Effector memory CD4-positive, alpha-beta T cell (primary cell): ENCODE measurements at places on chromosomes 4 and X.

DNA sequence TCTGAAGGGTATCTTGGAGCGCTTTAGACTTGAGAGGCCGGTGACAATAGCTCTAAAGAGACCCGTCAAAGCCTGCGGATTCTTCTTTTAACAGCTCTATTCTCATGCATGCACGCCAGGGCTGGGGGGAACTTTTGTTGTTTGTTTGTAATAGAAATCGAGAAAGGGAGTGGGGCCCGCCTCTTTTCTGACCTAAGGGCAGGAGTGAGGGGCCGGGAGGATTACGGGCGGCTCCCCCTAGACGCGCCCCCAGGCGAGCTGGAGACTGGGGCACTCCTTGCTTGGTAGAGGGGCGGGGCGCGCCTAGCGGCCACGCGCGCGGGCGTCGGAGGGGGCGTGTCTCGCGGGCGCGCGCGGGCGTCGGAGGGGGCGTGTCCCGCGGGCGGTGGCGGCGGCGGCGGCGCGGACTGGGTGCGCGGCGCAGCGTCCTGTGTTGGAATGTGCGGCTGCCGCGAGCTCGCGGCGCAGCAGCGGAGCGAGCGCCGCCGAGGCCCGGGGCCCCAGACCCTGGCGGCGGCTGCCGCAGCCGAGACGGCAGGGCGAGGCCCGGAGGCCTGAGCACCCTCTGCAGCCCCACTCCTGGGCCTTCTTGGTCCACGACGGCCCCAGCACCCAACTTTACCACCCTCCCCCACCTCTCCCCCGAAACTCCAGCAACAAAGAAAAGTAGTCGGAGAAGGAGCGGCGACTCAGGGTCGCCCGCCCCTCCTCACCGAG is at the start of gene REST:
REST (plus strand) TSS at position 412 of the 717 bp plus-strand sequence. CDS start 2,739 bp downstream, outside the sequence.
- peak; percentile 74 for DNase-seq

- DNase-seq = no peak
Observed at GRCh38 chrX:100721328-100721727, 10.6 kb downstream of the SYTL4 start.

DNA sequence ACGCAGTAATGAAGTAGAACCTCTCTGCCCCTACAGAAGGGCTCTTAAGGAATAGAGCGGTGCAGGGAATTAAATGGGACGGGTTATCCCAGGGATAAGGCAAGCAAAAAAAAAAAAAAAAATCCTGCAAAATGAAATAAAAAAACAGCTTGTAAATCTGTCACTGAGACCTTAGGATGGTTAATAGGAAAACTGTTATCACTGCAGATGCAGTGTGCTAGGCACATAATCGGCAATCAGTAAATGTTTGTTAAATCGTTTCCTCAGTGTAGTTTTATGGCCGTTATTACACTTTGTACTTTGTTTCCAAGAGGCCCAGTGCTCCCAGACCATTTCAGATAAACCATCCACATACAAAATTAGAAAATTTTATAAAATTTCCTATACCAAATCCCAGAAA is 1.0 kb downstream of the HNRNPH2 start:
- no peak for DNase-seq

DNA sequence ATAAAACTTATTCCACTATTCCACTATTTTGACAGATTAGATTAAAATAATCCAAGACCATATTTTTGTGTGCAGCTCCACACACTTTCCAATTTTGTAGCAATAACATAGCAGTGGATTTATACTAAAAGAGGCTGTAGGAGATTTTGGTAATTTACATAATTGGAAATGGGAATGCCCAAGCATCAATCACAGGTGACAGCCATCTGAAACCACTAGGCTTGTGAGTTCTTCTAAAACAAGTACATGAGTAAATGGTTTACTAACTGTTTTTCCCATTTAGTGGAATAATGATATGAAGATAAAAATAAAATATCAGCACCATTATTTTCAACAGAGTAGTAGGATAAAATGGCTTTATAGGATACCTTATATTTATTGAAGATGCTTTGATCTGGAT is 4.4 kb downstream of the ANK2 start:
- no peak for DNase-seq

DNA sequence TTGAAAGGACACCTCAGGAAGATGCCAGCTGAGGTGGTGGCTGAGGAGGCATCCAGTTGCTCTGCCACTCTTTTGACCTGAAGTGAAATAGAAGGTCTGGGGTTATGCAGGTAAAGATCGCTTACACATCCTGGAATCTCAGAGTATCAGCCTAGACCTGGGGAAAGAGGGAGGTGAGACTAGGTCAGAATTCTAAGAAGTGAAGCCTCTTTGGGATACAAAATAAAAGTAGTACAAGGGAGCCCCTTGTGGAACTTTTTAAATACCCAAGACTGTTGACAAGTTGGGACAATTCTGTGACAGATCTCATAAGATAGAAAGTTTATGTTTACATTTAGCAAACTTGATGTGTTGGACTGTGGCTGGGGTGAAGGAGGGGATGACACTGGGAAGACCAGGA is 263.1 kb downstream of the SPRY1 start:
- DNase-seq = no peak

- DNase-seq = no peak
Observed at GRCh38 chr4:16897991-16898827, at the start of gene LDB2. Gene LDB2, minus strand, starts transcription at chr4:16898645.
